ENCODE measurements at places on chromosomes 5 and 9.
A peak's percentile ranks its signal among the peaks of the same experiment; 100 is the strongest.

GRCh38 chr5:1312993-1313833 is 18.3 kb upstream of the TERT start:
- no peak for DNase-seq

GRCh38 chr5:90940227-90940995 is 381.8 kb downstream of the ADGRV1 start:
- no peak for DNase-seq

DNA sequence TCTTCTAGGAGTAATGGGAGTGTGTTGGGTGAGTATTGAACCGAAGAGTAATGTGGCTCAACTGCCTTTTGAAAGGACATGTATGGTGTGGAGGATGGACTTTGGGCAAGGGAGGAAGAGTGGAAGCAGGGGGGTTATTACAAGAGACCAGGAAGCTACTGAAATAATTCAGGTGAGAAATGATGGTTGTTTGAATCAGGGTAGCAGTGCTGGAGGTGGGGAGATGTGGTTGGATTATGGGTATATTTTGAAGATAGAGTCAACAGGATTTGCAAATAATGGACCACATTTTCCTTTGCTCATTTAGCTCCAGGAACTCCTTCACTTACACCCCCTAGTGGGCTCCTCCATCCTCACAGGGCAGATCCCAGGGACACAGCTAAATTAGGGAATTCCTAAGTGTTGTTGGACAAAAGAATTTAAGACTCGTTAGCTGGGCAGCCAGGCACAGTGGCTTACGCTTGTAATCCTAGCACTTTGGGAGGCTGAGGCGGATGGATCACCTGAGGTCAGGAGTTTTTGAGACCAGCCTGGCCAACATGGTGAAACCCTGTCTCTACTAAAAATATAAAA is 1.2 kb upstream of the SLC4A9 start:
- no peak for DNase-seq

DNA sequence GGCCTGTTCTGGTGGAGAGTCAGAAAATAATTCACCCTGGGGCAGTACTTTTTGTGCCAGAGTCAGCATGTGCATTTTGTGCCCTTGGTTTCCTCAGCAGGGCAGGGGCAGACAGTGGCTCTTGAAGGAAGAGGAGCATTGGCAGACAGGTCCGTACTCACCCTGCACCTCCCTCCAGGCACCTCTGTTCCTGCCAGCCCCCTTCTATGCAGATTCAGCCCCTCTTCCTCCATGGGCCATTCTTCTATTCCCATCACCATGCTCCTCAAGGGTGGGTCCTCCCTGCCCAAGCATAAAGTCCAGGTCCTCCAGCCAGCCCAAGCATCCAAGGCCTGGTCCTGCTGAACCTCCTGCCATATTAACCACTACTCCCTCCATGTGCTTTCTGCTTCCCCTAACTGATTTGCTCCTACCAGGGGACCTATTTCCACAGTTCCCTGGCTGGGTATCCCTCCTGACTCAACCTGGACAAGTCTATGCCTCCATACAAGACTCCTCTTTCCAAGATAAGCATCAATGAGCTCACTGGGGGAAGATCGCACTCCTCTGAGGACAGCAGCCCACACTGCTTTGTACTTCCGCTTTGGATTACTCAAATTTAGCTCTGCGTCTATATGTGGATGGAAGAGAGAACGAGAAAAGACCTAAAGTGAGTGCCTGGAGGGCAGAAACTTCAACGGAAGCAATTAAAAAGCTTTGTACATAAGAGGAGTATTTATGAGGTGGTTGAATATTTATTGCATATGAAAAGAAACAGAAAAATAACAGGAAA is 9.3 kb upstream of the ACSL6 start:
- no peak for DNase-seq

GRCh38 chr9:13035822-13036221 is 243.7 kb downstream of the MPDZ start:
- no peak for DNase-seq

DNA sequence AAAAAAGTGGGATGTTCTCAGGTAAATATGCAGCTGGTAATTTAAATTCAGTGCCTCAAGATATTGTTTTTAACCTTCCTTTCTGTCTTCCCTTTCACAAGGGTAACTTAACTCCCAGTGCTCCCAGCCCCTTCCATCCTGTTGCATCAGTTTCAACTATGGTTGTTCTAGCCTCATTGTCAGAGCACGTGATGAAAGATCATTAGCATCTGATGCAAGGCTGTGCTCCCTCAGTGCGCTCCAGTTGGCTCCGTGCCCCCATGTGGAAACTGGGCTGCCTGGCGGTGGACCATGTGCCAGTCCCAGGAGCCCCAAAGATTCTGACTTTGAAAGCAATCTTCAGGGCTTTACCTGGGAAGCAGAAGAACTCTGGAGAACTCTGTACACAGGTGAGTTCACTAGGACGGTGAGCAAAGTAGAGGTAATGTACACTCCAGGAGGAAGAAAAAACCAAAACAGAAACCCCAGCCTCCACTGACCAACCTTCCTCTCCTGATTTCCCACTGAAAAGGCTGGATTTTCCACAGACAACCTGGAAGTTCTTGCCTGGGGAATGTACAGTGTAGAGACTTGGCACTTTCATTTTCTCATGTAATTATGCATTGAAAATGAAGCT is 96.9 kb downstream of the SLC1A3 start:
- no peak for DNase-seq

DNA sequence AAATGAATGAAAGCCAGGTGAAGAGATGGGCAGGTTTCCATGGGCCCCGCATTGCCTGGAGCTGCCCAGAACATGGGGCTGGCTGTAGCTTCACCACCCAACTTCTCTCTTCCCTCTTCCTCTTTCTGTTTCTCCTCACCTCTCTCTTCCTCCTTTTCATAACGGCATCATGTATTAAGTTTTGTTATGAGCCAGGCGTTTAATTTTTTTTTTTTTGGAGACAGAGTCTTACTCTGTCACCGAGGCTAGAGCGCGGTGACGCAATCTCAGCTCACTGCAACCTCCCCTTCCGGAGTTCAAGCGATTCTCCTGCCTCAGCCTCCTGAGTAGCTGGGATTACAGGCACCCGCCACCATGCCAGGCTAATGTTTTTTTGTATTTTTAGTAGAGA is 13.0 kb upstream of the SPINK4 start:
- DNase-seq = no peak

DNA sequence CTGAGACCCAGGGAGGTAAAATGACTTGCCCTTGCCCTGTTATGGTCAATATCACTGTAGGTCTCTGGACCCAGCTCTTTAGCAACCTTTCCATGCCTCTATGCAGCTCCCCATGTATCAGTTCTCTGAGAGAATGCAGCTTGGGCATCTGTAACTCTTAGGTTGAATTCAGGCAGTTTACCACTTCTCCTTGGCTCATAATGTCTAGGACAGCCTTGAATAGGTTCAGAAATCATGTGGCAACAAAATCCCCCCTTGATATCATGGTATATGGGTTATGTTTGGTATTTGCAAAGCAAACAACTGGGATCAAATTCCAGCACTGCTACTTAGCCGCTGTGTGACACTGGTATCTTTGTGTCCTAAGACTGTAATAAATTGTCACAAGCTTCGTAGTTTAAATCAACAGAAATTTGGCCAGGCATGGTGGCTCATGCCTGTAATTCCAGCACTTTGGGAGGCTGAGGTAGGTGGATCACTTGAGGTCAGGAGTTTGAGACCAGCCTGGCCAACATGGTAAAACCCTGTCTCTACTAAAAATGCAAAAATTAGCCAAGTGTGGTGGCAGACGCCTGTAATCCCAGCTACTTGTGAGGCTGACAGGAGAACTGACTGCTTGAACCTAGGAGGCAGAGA is 10.7 kb upstream of the SUB1 start:
- DNase-seq = no peak

GRCh38 chr9:126999315-127000068 is 84.9 kb downstream of the RALGPS1 start:
- DNase-seq = no peak

- DNase-seq = no peak
Observed at GRCh38 chr9:135662758-135663450, at the start of gene LCN9. Gene LCN9, plus strand, starts transcription at chr9:135663309. Its CDS starts 13 bp downstream, at chr9:135663322.

DNA sequence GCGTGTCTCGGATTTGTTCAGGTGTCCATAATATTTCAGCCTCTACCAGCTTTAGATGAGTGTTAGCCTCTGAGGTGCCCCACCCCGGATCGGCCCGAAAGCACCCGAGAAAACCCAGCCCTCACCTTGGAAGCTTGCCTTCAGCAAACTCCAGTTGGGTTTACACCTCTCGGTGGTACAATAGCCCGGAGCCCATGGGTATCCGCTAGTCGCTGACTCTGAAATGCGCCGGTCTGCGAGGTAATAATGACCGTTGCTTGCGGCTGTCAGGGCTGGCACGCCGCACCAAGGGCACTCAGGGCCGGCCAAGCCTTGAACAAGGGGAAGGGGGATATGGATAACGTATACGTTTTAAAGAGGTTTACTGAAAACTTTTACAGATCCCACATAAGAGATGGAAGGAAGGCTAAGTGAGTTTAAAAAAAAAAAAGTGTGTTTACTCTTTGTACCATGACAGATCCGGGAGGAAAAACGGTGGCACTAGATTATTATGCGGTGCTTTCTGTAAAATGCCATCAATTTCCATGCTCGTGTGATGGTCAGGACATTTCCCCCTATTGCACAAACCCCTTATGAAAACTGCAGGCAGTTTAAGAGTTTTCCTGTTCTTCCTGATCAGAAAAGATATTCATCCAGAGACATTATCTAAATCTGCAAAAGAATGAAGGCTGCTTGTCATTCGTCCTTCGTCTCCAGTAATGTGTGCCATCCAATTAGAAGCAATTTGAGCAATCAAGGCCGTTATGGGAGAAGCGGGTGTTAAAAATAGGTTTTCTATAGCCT is 124.2 kb downstream of the TMEM161B start:
- DNase-seq = peak; percentile 35

GRCh38 chr5:71782771-71783770 is 64.0 kb downstream of the CARTPT start:
- DNase-seq = peak; percentile 65

GRCh38 chr9:94985649-94986048 is 259.1 kb downstream of the AOPEP start:
- no peak for DNase-seq

DNA sequence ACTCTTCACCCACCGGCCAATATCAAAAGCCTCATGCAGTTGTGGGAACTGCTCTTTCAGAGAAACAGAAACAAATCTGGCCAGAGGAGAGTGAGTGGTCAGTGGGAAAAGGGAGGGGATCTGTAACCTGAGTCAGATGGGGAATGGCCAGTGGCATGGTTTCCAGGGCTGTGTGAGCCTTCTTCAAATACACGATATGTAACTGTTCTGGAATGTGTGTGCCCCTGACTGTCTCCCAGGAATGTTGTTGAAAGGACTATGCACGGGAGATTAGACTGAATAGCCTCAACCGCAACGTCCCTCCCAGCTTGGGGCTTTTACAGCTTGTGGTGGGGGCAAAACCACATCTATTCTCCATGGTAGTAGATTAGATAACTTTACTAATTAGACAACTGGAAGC is 60.8 kb downstream of the SH3TC2 start:
- no peak for DNase-seq

GRCh38 chr5:115435778-115436712 is 108.5 kb downstream of the FEM1C start:
- no peak for DNase-seq

- DNase-seq = no peak
Observed at GRCh38 chr5:108266242-108266641, 115.7 kb downstream of the FBXL17 start.

DNA sequence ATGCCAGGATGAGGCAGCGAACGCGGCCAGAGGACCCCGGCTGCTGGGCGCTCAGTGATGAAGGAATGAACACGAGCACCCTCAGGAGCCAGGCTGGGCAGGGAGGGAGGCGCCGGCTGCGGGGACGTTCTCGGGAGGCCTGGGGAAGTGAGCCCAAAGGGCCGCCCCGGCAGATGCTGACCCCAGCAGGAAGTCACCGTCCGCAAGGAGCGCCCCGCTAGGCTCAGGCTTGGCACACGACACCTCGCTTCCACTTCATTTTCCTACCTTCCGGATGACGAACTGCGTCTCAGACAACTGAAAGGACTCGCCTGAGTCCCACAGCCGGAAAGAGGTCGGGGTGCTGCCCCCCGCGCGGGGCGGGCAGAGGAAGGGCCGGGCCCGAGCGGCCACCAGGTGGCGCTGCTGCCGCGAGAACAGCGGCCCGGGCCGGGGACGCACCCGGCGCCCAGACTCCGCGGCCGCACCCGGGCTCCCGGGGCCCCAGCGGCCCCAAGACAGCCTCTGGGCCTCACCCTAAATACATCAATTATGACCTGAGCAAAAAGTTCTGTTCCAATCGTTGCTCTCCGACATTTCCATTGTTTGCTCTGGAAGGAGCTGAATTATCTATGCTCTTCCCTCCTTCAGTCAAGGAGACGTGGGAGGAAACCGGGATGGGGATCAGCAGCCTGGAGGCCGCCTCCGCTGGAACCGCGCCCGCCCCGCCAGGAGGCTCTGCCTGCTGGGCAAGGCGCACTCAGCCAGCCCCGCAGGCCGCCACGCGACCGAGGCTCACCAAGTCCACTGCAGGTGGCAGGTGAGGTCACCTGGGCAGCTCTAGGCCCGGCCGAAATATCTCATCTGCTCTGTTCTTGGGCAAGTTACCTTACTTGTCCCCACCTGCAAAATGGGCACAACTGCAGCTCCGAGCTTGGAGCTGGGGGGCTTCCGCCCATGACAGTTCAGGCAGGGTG is 107.0 kb downstream of the ZNF354C start:
- peak; percentile 30 for DNase-seq

DNA sequence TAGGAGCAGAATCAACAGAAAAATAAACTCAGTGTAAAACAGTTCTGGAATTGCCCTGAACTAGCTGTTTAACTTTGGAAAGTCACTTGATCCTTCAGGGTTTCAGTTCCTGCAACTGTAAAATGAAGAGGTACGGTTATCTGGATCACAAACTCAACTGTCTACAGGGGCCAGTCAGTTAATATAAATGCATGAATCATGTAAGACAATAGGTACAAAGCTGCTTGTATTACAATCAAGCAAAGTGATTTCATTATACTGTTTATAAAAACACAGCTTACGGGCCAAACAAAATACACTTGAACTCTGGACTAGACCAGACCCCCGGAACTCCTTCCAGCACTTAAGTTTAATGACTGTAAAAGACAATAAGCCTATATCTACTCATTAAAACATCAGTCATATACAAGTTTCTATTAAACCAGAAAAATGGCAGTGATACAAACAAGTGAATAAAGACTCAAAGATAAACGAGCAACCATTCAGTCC is 73.0 kb downstream of the MRPS27 start:
- DNase-seq = no peak

DNA sequence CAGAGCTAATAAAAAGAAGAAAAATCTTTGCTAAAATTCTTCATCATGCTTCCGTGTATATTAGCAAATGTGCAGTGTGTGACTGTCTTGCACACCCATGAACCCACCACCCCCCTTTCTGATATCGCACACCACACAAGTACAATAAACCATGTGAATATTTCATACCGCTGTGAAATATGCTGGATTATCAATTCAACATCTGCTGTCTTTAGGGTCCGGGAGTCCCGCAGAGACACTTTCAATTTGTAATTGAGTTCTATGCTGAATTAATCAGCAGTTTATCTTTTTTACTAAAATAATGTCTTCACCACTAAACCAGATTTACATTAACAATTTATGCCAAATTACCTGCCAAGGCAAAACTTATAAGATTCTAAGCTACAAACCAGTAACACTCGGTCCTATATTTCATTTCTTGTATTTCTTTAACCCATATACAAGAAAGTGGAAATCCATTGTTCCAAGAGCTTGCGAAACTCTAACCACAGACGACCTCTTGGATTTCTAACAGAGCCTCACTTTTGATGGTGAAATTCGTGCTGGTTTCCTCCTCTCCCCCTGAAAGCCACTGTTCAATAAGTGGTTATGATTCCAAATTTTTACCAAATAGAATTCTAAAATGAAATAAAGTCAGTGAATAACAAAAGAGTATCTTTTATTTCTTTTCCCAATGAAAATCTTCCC is 44.2 kb downstream of the PSMB7 start:
- no peak for DNase-seq

All from anterior cingulate cortex (tissue), 58 donors.